ENCODE measurements at places on chromosomes 7 and 10.

GRCh38 chr10:88946965-88947590 is 5.5 kb downstream of the ACTA2 start:
- no peak for DNase-seq

GRCh38 chr10:107391901-107392300 is 227.4 kb upstream of the SORCS1 start:
- no peak for DNase-seq

DNA sequence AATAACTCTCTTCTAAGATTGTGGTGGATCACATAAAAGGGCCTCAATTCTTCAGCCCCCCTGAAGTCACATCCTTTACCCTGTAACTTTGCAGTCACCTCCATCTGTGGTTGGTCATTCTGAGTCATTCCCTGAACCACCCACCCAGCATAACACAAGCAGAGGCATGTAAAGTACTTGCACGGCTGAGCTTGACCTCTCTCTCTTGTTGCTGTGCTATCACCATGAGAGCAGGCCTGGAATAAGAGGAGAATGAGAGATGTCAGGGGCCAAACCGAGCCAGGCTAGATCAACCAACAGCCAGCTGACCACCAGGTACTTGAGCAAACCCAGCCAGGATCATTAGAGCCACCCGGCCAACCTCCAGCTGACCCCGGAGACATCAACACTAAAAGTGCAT is 13.5 kb upstream of the STK17A start:
- no peak for DNase-seq

DNA sequence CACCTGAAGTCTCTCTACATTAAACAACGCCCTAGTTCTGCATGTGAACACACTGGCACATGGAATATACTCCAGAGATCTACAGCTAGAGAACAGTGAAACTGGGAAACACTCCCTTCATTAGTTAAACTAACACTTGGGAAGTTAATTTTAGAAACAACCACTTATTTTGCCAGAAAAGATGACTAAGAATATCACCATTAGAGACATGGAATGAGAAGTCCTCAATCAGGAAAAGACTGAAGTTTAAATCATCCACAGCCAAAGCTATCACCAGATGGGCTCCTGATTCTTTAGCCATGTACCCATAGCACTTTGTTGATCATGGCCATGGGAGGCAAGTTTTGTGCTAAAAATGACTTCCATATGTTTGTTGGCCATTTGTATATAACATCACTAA is 719.5 kb downstream of the KCNMA1 start:
- DNase-seq, result no peak

GRCh38 chr7:92621561-92622023 is 31.4 kb upstream of the FAM133B start:
- DNase-seq, result no peak

GRCh38 chr7:10225275-10225674 is 748.4 kb upstream of the PHF14 start:
- no peak for DNase-seq

DNA sequence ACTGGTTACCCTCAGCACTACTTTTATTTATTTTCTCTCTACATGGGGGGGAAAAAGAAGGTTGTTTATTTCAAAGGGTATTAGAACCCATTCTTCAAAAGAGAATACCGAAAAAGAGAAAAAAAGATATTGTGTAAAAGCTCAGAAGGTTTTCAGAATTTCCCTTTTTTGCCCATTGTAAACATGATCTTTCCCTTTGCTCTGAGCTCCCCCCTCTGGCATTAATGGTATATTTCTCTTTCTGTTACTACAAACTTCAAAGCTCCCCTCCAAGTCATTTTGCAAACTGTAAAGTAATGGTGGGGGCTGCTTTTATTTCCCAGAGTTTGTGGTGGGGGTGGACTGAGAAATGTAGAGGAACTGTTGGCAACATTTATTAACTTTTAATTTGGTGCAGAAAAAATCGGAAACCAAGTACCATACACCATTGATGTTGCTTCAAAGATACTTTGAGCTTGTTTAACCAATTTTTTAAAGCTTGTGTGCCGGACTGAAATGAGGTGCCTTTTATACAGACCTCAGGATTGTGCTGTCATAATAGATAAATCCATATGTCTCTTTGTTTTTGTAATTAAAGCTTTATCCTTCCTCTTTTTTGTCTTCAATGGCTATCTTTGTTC is 181.5 kb downstream of the EXOC4 start:
- no peak for DNase-seq

DNA sequence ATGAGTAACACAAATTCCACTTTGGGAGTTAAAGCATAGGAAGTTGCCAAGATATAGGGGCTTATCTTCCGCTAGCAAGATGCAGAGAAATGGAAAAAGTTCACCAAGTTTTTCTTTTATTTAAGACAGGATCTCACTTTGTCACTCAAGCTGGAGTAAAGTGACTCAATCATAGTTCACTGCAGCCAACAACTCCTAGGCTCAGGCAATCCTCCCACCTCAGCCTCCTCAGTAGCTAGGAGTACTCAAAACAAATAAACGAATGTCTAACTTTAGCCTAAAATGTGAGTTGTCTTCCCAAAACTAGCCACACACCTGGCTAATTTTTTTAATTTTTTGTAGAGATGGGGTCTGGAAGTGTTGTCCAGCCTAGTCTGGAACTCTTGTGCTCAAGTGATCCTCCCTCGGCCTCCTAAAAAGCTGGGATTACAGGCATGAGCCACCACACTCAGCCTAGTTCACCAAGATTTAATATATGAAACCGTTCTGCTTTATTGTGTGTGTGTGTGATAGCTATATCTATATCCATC is 9.9 kb downstream of the VIM start:
- no peak for DNase-seq

GRCh38 chr10:20004087-20004523 is 187.9 kb downstream of the PLXDC2 start:
- DNase-seq, result no peak

DNA sequence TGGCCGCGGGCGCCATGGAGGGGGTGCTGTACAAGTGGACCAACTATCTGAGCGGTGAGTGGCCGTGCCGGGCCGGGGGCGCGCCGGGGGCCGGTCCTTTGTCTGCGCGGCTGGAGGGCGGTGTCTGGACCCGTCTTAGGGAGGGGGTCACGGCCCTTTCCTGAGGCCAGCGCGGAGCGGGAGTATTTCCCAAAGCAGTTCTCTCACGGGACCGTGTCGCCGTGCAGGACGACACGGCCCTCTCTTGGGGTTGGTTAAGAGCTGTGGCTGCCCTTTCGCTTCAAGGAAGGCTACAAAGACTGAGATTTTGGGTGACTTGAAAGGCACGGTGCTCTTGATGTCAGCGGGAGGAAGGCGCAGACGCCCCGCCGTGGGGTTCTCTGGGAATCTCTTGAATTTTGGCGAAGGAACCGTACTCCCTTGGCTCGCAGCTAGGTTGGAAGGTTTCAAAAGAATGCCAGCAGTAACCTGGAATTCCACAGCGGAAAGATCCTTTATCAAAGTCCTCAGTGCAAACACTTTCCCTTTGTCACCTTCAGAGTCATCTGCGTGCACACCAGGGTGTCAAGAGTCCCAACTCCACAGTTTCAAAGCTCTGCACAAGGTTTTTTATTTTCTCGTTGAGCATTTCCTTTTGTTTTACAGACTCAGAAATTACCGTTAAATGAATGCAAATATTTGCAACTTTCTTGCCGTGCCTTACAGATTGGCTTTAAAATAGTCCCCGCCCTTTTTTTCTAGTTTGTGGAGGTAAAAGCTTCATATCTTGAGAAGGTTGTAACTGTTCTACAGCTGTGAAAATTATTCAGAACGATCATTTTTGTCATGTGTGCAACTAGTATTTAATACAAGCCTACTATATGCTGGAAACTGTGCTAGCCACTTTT is 780 bp downstream of the PLEKHA8 start:
- DNase-seq, result no peak

- no peak for DNase-seq
Measured at GRCh38 chr7:27239387-27240014, 3.1 kb upstream of the EVX1 start.

GRCh38 chr10:18368682-18369081 is 228.5 kb downstream of the CACNB2 start:
- no peak for DNase-seq

GRCh38 chr7:64618785-64619456 is 47.0 kb upstream of the ZNF107 start:
- DNase-seq, result peak; percentile 20

DNA sequence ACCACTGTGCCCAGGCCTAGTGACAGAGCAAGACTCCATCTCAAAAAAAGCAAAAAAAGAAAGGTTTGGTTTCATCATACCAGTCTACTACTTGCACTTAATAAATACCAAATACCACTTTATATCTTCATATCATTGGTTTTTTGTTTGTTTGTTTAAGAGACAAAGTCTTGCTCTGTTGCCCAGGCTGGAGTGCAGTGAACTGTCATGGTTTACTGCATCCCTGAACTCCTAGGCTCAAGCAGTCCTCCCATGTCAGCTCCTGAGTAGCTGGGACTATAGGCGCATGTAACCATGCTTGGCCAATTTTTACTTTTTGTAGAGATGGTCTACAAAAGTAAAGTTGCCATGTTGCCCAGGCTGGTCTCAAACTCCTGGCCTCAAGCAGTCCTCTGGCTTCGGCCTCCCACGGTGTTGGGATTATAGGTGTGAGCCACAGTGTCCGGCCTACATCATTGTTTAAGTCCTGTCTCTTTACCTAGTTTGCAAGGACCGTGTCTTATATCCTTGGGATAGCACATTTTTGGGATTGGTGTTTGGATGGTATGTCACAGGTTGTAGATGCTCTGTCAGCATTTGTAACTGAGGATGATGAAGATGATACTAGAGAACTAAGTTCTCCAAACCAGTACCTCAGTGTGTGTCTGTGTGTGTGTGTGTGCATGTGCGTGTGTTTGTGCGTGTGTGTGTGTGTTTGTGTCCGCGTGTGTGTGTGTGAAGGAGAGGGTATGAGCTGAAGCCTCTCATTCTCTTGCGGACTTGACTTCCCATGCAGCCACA is 9.3 kb downstream of the LMTK2 start:
- DNase-seq, result no peak

DNA sequence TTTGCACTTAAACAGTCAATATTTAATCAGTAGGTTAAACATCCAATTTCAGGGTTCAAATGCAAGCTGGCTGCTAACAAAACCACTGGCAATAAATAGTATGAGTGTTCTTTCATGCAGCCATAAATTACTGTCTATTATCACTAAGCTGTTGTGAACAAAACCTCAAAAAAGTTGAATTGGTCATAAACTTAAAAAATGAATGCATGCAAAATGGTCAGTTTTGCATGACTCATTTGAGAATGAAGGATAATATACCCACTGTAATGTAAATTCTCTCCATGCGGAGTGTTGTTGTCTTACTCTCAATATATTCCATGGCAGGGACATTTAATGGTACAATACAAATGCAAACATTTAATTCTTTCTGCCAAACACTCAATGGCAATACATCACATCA is 226.4 kb downstream of the MAGI2 start:
- DNase-seq, result no peak

GRCh38 chr10:114893251-114893650 is 44.7 kb upstream of the TRUB1 start:
- no peak for DNase-seq

DNA sequence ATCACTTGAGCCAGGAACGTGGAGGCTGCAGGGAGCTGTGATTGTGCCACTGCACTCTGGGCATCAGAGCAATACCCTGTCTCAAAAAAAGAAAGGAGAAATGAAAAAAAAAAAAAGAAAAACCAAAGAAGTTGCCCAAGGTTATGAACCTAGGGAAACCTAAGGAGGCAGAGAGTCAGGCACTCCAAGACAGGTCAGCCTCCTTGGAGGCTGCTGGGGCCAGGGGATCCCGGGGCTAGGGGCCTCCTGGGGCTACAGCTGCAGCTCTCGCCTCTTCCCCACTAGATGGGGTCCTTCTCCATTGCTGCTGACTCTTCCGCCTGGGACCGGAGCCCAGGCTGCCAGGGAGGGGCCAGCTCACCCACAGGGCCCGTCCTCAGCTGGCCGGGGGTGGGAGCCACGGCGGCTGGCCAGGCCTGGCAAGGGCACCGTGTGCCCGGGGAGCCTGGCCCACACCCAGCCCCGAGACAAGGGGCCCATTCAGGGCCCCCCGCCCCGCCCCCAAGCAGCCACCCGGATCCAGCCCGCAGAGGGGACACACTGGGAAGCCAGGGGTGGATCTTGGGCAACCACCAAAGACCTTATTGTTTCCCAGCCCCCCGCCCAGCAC is 1.7 kb upstream of the SPACDR start:
- DNase-seq, result no peak

DNA sequence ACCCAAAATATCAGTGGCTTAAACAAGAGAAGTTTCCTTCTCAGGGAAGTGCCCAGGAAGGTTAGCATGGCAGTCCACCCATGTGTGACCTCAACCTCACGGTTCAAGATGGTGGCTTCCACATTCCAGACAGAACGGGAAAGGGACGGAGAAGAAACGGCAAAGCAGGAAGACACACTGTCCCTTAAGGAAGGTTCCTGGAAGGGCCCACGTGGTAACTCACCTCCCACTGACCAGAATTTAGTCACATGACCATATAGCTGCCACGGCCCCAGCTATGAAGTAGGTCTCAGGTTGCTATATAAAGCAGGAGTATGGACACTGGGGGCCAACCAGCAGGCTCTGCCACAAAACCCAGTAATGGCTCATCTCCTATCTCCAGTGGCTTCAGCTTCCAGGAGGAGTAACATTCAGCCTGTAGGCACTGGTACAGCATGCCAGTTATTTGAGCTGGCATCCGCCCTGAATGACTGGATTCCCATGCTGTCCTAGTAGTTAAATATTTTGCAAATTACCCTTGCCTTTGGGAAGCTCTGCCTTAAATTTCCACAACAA is 278.5 kb upstream of the KLF14 start:
- no peak for DNase-seq

DNA sequence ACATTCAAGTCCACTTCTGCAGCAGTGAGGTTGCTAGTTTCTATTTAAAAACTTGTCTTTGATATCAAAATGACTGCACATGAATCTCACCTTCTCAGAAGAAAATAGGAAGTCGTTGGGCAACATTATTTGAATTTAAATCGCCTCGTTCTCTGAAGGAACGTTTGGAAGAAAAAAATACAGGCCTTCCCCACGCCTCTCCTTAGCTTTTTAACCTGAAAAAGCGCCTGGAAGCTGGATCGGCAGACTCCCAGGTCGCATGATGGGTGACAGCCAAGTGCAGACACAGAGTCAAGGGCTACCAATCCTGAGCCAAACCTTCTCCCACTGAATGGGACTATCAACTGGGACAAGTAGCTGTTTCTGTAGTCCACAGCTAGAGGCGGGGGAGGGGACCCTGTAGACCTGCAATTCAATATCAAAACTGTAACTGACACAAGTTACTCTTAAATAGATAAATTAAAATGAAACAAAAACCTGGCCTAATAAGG is 2.2 kb downstream of the FAM53B start:
- DNase-seq, result no peak

GRCh38 chr10:75103881-75104686 is 7.4 kb upstream of the SAMD8 start:
- no peak for DNase-seq

- DNase-seq, result no peak
Measured at GRCh38 chr7:98784216-98784785, 85.5 kb downstream of the TMEM130 start.

DNA sequence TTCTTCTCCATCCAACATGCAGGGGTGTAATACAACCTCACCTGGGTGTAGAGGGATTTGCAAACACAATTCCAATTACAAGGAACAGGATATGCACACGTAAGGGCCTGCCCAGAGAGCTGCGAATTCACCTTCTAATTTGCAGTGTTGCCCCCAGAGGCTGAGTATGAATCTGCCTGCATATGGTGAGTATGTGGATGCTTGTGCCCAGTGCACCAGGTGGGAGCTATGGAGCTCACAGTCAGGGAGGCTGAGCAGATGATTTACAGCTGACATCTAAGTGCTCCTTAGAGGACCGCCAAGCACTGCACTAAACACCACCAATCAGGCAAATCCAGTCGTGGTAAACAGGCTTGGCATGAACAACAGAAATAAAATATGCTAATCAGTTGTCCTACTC is 132.0 kb downstream of the RELN start:
- no peak for DNase-seq
